ENCODE measurements at places on chromosomes 16 and 17.

GRCh38 chr16:30551781-30552180, 6.4 kb downstream of the ZNF764 start:
- no peak for DNase-seq

DNA sequence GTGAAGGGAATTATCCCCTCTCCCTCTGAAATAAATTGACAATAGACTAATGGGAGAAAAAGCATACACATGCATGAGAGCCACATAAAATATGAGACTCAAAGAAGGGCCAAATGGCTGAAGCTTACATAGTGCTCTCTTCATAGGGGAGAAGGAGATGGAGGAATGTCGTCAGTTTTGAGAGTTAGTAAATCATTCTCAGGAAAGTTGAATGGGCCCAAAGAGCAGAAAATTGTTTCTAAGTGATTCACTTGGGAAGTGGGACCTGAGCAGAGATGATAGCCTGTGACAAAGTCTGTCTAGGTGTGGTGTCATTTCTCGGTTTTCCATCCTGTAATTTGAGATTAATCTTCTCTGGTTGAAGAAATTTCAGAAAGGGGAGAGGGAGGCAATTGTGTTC, 35.0 kb downstream of the BCAS3 start:
- no peak for DNase-seq

DNA sequence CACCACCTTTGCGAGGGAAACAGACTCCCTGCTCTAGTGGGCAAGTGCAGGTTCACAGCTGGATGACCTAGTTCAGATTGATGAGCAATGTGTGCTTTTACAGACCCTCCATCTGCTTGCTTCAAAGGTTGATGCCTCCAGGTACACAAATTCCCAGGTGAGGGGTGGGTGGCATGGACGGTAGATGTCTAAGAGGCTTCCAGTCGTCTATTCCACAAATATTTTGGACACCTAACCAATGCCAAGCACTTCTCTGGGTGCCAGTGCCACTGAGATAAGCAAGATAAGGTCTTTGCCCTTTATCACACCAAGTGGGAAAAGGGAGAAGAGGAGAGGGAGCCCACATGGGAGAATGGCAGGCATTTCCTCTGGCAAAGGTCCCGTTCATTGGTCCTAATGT, 316.6 kb upstream of the CDH5 start:
- DNase-seq = no peak

- DNase-seq = no peak
These were observed 999 bp downstream of the XYLT1 start for GRCh38 chr16:17469741-17470181.

DNA sequence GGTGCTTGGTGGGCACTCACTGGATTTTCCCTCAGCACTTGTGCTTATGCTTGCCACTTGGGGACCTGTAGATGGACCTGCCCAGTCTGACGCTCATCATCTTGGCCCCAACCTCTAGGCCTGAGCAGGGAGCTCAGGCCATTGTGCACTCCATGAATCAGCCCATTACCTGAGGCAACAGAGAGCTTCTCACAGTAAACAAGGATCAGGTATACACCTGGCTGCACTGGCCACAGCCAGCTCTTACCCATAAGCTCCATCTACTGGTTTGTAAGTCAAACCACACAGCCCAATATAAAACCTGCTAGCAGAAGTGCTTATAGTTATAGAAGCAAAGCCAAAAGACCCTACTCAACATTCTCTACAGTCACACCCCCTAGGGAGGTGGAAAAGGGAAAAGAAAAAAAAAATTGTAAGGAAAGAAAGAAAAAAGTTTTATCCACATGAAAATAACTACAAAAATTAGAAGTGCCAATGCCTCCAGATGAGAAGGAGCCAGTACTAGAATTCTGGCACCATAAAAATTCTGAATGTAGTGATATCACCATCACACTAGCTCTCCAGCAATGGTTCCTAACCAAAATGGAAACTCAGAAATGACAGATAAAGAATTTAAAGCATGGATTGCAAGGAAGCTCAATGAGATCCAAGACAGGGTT, 87.8 kb upstream of the CDH5 start:
- DNase-seq = no peak

- no peak for DNase-seq
These were observed 1.9 kb downstream of the NECAB2 start for GRCh38 chr16:83969771-83970429.

DNA sequence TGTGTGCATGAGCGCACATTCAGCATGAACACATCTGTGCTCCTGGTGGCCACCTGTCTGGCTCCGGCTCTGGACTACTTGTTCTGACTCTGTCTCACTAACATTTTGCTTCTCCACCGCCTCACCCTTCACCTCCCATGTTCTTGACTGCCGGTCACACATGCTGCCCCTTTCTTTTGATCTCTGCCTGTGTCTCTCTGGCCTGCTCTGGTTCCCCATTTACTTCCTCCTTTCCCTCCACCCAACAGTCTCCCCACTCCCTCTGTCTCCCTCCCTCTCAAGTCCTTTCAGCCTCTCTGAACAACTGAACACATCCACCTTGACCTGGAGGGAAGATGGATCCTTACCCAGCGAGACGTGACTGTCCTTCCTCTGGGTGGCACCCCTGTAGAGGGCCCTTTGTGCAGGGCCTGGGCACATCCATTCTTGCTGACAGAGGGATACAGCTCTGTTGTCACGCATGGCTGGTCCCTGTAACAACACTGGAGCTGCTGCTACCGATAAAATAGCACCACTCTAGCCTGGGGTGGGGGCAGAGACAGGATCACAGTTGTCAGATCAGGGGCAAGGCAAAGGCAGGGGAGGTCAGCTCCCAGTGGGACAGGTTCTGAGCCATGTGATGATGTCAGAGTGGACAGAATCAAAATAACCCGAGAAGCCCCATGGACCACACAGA, 11.0 kb downstream of the ZSCAN32 start:
- no peak for DNase-seq

DNA sequence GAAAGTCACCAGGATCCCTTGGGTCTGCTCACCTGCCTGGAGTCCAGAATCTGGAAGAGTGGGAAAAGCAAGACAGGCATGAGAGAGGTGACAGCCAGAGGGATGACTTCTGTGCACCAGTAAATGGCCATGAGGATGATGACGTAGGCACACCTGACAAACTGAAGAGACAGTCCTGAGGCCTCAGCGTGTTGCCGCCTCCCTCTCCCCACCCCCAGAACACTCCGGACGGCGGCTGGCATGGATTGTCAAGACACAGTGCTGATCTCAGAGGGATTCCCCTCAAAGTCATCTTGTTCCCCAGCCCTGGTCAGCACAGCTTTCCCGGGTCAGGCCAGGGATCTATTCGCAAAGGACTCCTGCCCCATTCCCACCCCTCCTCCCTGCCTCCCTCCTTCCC, 6.2 kb downstream of the SLC13A5 start:
- DNase-seq = no peak

GRCh38 chr16:583470-583814, 6.4 kb upstream of the RAB40C start:
- no peak for DNase-seq

- DNase-seq = no peak
These were observed 185.7 kb upstream of the IRX6 start for GRCh38 chr16:55138298-55138697.

DNA sequence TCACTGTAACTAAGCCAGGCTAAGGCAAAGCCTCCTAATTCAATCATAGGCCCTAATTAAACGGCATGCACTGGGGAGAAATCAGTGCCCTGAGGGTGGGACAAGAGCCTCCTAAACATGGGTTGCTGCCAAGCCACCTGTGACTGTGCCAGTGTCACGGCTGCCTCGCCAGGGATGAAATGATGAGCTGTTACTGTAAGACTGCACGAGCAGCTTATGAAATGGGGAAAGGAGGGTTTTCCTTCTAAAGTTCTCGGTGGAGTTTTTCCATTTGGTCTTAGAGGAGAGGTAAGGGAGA, 12.7 kb downstream of the TMEM11 start:
- no peak for DNase-seq

GRCh38 chr17:4127555-4127954, 15.3 kb downstream of the ZZEF1 start:
- no peak for DNase-seq

GRCh38 chr16:17633181-17633951, 162.6 kb upstream of the XYLT1 start:
- no peak for DNase-seq

DNA sequence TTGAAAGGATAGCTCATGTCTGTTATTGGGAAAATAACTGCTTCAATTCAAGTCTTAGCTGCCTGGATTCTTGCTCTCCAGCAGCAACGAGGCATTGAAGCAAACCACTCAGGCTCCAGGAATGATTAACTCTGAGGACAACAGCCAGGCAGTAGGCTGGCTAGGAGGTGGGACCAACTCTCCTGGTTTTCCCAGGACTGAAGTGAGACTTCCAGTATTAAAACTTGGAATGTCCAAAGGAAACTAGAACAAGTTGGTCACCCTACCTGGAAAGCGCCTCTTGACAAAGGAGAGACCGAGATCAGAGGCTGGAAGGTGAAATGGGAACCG, 100.7 kb downstream of the SALL1 start:
- DNase-seq = no peak

- no peak for DNase-seq
These were observed 96.8 kb downstream of the DYNLRB2 start for GRCh38 chr16:80637621-80638020.

GRCh38 chr16:30474074-30474452, 1.5 kb downstream of the ITGAL start:
- DNase-seq = no peak

DNA sequence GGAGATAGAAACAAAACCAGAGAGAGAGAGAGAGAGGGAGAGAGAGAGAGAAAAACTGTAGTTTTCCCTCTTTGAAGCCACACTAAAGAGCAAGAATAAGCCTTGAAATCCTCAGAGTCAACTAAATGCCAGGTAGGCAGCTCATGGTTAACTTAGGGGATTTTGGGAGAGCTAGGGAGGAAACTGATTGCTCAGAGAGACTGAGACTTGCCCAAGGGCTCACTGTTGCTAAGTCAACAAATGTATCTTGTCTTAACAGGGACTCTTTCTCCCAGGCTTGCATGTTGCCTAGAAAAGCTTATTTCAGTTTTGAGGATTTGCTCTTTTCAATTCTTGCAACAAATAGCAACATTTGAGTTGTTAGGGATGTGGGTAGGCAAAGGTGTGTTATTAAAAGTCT, 4.5 kb upstream of the SLC5A11 start:
- no peak for DNase-seq

GRCh38 chr17:49997301-49997650, 2.3 kb upstream of the DLX3 start:
- DNase-seq = no peak

- DNase-seq = no peak
These were observed 23.5 kb upstream of the SIAH1 start for GRCh38 chr16:48408688-48409087.

- DNase-seq = no peak
These were observed 16.6 kb upstream of the DBNDD1 start for GRCh38 chr16:90035902-90036301.

- DNase-seq = no peak
These were observed 333 bp downstream of the MAFG start for GRCh38 chr17:81927152-81927652.

- no peak for DNase-seq
These were observed 218.7 kb downstream of the XYLT1 start for GRCh38 chr16:17252064-17252463.

DNA sequence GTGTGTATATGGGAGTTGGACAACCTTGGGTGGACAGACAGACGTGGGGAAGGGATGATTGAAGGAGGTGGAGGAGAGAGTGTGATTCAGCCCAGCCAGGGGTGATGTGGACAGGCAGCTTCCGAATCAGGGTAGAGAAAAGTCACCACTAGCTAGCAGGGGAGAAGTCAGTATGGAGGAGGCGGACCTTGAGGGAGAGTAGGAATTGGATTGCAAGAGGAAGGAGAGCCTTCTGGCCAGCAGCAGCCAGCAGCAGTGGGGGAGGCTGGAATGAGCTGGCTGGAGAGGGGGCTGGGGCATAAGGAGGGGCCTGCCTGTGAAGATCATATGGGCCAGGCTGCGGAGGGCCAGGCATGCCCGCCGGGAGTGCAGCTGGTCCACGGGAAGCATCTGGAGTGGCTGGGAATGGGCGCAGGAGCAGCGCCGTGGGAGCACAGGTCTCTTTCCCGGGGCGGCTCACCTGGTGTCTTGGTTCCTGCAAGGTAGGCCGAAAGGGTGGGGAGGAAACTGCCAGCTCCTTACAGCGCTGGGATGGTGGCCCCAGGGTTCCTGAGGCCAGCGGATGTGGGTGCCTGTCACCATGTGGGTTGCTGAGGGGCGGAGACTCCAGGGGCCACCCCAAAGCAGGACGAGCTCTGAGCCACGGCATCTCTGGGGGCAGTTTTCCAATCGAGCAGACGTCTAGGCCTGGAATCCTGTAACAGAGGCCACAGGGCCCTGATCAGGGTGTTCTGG, 235.3 kb downstream of the SEC14L1 start:
- DNase-seq = no peak

GRCh38 chr17:57672971-57673370, 72.1 kb downstream of the CCDC182 start:
- no peak for DNase-seq

DNA sequence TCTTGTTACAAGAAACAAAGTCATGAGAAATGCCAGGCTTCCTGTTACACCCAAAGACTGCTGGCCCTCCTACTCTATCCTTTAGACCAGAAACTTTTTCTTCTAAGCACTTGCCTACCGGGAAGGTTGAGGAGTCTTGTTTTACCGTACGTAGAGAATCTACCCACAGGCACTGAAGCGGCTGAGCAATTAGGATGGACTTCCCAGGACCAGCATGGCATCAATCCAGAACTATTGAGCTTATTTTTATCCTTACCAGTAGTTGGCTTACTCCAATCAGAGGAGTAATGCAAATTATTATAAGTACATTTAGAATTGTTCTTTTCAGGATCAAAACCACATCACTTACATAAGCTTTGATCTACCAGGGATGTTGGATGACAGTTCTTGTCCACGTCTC, 25.6 kb downstream of the CEP95 start:
- DNase-seq = no peak

DNA sequence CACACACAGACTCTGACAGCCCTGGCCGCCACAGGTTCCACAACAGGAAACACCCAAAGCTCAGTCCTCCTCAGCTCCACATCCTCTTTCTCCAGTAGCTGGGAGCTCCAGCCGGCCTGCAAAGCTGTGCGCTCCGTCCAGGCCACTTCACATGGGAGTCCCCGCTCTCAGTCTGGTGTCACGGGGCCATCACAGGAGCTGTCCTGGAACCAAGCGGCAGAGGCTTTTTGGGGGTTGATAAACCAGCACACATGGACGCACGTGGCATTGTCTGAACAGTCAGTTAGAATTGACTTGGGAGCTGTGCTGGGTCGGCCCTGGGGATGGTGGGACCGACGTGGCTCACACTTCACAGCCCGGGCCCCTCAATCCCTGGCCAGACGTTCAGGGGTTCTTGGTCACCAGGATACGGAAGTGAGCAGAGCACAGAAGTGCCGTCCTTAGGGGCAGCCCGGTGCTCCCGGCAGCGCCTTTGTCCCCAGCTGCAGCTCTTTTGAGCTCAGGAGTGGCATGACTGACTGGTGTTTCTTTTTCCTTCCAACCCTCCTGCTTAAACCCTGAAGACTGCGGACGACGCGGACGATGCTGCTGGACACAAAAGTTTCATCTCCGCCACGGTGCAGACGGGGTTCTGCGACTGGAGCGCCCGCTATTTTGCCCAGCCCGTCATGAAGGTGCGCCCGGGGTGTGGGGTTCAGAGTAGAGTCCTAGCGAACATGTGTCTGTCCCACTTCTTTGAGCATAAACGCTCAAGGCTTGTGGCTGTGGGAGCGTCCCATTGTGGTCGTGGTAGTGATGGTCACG, 66.6 kb upstream of the CHMP6 start:
- no peak for DNase-seq

- peak; percentile 12 for DNase-seq
These were observed 23.7 kb downstream of the TSPOAP1 start for GRCh38 chr17:58304750-58305486.
